Hematopoietic multipotent progenitor cell treated with erythropoietin and hydrocortisone succinate and interleukin-3 and kit ligand, for 15 days (in vitro differentiated cells): ENCODE measurements at places on chromosomes 6 and 20.

DNA sequence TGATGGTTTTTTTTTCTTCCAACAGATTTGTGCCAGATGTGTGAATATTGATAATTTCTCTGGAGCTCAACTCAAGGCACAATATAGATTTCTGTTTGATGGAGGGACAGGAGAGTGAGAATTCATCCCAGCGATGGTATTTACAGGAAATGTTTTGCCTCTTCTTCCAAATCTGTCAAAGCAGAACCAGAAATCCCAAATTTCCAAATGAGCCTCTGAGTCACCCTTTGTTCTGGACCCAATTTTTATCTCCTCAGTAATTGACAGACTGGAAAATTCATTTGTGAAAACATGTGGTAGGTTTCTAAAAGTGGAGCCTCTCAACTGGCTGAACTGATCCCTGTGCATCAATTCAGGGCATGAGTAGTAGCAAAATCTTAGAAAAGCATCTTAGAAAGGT, 223.2 kb upstream of the TSHZ2 start:
- no peak for DNase-seq

DNA sequence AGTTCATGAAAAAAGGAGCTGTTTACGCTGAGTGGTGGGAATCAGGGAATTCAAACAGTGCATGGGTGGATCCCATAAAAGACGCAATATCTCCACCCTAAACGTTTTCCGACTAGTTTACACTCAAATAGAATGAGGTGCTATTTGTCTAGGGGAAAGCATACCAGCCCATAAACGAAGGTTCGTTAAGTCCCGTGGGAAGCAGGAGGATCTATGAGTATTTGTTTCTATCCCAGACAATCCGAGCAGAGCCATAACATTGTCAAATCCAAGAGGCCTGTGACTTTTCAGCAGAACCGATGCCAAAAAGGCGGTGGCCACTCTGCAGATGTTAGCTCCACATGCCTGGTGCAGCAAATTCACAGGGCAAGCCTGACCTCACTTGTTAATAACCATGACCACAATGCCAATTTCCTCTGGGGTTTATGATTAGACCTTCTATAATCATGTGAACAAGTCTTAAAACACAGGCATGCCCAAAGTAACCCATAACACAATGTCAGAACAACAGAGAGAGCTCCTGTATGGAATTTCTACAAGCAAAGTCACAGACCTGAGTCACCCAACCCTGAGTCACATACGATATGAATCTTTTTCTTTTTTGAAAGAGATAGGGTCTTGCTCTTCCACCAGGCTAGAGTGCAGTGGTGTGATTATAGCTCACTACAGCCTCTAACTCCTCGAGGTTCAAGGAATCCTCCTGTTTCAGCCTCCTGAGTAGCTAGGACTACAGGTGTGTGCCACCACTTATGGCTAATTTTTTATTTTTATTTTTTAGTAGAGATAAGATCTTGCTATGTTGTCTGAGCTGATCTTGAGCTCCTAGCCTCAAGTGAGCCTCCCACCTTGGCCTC, 123.3 kb downstream of the KIF13A start:
- DNase-seq: no peak

DNA sequence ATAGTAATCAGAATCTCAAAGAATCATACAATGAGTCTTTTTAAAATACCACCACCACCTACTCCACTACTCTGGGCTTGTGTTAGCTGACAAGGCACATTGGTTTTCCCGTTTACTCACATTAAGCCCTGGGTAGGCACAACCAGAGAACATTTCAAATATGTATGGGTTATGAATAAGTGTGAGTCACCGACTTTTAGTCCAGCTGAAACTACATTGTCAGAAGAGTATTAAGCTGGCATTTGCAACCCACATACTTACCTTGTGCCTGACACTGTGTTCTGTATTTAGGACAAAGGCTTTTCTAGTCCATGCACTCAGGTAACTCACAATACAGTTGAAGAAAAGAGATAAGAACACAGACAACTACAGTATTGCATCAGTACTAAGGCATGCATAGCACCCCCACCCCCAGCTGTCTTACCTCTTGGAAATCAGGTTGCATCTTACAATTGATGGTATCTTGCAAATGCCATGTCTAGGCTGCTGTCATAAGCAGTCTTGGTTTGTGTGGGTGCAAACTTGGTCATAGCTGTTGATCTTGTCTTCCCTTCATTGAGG, 40.3 kb upstream of the AHI1 start:
- no peak for DNase-seq

DNA sequence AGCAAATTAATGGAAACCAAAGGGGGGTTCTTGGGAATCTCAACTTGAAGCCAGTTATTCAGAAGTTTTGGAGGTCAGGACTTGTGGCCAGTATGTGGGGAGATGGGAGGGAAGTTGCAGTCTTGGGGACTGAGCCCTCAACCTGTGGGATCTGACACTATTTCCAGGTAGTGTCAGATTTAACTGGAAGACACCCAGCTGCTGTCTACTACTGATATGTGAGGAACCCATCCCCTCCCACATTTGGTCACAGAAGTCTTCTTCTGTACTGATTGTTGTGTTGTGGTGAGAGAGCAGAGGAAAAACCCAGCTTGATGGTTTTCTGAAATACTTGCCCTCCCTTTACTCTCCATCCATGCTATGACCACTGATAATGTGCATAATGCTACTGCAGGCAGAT, 134.0 kb downstream of the QRSL1 start:
- no peak for DNase-seq

- DNase-seq: no peak
Observed at GRCh38 chr20:5362771-5363170, 46.0 kb upstream of the PROKR2 start.

- no peak for DNase-seq
Observed at GRCh38 chr6:129655334-129655733, 54.6 kb downstream of the ARHGAP18 start.

DNA sequence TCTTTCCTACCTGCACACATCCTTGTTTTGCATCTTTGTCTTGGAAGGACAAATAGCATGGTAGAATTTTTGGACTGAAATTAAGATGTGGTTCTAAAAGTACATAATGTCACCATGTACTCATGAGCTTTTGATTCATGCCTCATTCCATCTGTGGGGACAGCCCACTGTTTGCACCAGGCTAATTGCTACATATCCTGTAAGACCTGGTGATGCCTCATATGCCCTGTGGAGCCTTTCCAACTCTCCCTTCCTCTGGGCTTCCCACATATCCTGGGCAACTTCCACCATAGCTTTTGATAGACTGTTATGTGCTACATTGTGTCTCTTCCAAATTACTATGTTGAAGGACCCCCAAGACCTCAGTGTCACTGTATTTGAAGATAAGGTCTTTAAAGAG, 213.6 kb upstream of the PREP start:
- DNase-seq: no peak
